Stimulated activated CD8-positive, alpha-beta memory T cell treated with anti-CD3 and anti-CD28 coated beads, Interleukin-7, amount 100 ng/mL, for 4 hours (primary cell): ENCODE measurements at places on chromosomes 7 and 10.

GRCh38 chr10:33382216-33382600 lies 47.7 kb upstream of the NRP1 start:
- no peak for DNase-seq

DNA sequence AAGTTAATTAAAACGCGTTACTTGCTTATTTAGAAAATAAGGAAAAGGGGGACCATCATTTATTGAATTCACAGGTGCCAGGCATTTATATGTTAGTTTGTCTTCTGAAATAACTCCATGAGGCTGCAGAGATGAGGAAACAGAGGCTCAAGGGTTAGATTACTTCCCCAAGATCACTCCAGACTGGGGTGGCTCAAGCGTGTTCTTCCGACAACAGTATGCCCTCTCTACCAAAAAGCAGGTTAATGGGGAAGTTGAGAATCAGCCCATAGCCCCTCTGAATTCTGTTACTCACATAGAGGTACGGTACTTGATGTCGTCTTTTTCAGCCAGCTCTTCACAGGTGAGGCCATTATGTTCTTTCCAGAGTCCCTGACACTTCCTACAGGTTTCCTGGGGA lies 129.3 kb downstream of the RNF216 start:
- DNase-seq, result no peak

GRCh38 chr7:81285142-81285871 lies 366.5 kb upstream of the SEMA3C start:
- no peak for DNase-seq

DNA sequence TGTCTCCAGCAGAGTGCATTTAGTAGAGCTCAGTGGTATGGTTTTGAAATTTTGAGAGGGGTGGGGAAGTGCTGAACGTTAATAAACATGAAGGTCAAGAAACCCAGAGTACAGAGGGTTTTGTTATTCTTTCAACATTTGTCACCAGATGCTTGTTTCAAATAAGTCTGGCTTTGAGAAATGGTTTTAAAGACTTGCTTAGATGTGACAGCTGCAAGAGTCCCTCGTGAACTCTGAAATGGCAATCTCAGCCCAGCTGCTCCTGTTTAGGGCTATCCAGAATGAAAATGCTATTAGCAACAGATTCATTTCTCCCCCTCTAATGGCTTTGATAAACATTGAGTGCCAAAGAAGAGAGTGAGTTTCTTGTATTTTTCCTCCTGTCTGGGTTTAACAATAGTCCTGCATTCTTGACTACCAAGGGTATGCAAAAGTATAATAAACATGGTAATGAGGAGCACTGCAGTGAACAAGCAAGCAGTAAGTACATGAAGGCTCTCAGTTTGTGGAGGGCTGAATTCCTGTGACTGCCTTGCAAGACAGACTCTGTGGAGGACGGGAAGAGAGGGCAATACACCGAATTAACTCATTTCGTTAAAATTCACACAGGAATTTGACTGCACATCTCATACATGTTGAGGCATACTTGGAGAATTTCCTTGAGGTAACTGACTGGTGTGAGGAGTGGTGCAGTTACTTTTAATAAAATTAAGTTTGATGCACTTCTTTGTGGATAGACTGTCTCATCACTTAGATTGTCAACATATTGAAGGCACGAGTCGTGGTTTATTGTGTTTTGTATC lies 490.9 kb downstream of the REEP3 start:
- DNase-seq, result no peak

- DNase-seq, result no peak
Measured at GRCh38 chr7:121000081-121000983, 11.8 kb downstream of the CPED1 start.

GRCh38 chr7:27375958-27376357 lies 133.4 kb downstream of the EVX1 start:
- no peak for DNase-seq

DNA sequence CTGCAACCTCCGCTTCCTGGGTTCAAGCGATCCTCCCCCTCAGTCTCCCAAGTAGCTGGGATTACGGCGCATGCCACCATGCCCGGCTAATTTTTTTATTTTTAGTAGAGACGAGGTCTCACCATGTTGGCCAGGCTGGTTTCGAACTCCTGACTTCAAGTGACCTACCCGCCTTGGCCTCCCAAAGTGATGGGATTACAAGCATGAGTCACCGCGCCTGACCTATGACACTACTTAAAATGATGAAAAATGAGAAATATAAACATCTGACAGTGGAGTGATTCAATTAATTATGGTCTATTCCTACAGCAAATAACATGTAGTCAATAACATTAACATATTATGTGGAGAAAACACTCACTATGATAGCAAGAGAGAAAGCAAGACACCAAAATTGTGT lies 2.2 kb downstream of the BRAT1 start:
- DNase-seq, result no peak

DNA sequence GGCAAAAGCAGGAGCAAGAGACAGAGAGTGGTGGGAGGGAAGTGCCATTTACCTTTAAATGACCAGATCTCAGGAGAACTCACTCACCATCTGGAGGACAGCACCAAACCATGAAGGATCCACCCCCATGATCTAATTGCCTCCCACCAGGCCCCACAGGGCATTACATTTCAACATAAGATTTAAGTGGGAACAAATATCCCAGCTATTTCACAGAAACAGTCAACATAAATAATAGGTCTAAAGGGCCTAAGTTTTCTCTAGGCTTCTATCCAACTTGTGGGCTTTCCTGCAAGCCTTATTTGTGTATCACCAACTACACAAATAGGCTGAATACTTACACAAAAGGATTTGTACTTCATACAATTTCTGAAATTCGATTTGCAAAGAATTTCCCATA lies 196.8 kb upstream of the POT1 start:
- DNase-seq, result no peak

DNA sequence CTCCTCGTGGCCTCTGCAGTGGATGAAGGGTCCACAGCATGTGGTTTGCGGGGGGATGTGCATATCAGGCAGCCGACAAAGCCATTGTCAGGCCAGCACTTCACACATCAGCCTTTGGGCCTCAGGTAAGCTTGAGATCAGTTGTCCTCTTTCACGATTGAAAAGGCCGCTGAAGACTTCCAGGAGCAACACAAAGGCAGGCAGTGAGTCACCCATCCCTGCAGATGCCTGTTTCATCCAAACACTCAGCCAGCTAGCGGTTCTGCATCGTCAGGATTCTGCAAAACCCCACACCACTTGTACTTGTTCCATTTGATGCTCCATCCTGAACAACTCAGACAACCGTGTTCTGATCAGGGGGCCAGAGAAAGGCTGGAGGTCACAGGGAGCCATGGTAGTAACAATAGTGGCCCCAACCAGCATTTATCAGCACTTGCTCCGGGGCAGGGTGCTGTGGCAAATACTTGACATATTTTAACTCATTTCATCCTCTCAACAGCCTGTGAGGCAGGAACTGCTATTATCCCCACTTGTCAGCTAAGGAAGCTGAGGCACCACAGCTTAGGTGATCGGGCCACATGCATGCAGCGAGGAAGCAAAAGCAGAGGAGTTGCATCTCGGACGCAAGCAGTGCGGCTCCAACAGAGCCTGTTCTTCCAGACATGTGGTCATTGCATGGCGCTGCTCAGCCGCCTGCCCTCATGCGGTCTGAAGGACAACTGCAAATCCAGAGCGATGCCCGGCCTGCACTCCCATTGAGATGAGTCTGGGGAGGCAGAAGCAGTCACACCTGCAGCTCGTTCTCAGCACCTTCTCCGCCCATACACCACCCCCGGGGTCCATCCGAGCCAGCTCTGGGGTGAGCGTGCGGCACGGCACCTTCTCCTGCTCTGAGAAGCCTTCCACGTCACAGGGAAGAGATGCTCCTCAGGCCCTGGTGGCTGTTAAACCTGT lies 144.9 kb downstream of the PAXIP1 start:
- DNase-seq, result no peak

GRCh38 chr7:87934699-87935383 lies 790 bp downstream of the ADAM22 start:
- peak; percentile 10 for DNase-seq

- no peak for DNase-seq
Measured at GRCh38 chr10:113498997-113499396, 53.9 kb upstream of the HABP2 start.

DNA sequence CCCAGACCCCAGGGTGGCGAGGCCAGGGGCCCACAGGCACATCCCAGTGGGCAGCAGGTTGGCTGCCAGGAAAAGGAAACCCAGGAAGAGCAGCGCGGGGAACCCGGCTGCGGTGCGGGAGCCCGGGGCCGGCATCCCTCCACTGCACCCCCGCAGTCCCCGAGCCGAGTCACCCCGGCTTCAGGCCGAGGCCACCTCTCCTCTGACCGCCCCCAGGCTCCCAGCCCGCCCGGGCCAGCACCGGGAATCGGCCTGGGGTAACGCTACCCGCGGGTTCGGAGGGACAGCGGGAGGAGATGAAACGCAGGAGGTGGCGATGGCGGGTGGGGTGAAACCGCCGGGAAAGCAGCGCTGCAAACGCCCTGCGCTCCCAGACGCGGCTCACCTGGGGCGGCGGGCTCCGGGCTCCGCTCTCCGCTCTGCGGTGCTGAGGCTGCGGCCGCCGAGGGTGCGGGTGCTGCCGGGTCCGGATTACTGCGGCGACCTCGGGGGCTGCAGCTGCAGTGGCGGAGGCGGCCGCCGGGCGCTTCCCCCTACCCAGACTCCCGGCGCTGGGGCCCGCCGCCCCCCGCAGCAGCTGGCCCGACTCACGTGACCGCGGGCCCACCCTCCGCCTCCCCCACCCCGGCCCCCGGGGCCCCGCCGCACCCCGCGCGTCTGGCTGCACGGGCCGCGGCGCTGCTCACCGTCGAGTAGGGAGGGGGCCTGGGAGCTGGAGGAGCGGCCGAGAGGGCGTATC lies at the start of gene SCRN1:
Gene SCRN1, minus strand, starts transcription at position 545 of the 739 bp plus-strand sequence. CDS start 20,734 bp downstream, outside the sequence.
- DNase-seq, result peak; percentile 30

GRCh38 chr10:69491611-69492010 lies 40.3 kb downstream of the TSPAN15 start:
- DNase-seq, result no peak

DNA sequence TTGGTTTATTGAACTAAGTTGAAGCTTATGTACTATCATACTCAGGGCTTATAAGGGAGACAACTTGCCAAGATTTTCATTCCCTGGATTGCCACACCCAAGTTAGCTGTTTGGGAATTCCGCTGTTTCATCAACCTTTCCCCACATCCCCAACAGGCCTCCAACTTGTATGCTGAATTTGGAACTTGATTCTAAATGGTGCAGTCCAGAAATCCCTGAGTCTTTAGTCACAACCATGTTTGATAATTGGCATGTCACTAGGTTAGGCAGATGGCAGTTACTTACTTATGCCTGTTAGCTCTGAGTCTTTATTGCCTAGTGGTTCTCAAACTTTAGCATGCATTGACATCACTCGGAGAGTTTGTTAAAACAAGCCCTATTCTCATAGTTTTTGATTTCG lies 135.4 kb upstream of the PRPS1L1 start:
- DNase-seq, result no peak

DNA sequence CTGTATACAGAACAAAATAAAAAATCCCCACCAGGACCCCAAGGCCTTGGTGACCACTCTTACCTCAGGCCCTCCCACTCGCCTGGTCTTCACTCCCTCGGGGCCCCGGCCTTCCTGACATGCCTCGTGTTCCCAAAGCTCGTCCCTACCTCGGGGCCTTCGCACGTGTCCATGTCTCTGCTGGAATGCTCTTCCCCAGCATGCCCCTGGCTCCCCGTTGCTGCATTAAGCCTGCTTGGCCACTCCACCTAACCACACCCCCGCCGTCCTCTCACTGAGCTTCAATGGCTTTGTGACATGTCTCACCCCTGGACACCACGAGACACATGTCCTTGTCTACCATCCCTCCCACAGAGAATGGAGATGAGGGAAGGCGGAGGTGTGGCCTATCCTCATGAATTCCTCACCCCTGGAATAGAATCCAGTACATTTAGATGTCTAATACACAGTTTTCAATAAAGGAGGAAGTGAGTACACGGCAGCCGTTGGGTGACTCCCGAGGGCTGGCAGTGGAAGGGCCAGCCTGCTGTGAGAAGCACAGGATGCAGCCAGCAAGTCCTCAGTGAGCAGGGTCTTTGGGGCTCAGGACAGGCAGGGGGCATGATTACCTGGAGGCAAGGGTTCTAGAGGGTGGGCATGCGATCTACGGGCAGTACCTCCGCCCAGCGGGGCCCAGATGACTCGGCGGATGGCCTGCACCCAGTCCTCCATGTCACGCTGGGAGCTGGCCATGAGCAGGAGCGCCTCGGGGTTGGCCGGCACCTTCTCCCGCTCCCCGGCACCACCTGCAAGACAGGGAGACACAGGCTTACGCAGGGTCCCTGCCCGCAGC lies 125.7 kb downstream of the ARHGAP22 start:
- DNase-seq, result no peak

DNA sequence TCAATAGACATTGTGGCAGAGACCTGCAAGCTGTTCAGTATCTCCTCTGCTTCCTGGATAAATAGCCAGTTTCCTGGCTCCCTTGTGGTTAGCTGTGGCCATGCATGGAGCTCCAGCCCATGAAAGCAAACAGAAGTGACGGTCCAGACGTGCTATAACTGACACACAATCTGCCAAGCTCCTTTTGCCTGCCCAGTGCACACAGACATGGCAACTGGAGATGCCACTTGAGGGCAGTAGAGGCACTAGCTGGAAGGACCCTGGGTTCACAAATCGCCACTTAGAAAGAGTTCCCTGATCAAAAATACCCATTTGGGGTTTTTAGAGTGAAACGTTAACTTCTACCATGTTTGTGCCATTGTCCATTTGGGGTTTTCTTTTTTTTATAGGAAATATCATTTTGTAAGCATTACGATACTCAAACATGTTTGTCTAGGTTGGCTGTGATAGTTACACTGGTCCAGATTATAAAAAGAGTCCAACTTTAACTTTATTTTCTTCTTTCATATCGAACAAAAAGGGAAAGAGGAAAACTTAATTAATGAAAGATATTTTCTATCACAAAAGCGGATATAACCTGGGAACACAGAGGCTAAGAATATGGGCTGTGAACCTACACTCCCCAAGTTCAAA lies 31.3 kb downstream of the KIN start:
- DNase-seq, result no peak

- DNase-seq, result no peak
Measured at GRCh38 chr7:29421010-29421956, 142.4 kb upstream of the PRR15 start.

DNA sequence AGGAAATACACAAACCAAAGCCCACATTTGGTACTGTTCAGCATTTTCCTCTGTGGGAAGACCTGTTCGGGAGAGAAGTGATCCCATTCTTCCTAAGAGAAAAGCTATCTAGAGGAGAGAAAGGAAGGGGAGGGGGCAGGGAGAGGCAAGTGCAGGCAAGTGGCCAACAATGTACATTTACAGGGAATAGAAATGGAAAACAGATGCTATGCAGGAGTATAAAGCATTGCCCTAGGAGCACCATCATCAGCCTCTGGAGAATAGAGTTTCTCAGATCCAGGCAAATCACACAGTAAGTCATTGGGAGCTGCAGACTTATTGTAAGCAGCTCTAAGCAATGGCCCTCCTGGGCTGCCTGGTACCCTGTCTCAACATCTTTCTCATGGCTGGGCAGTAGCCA lies 424.4 kb upstream of the AUTS2 start:
- no peak for DNase-seq

GRCh38 chr10:97292862-97293198 lies 393 bp upstream of the ARHGAP19 start:
- DNase-seq, result no peak

- DNase-seq, result no peak
Measured at GRCh38 chr7:47836503-47837202, 111.6 kb downstream of the PKD1L1 start.

- DNase-seq, result no peak
Measured at GRCh38 chr10:17510242-17510908, 56.0 kb upstream of the ST8SIA6 start.

GRCh38 chr7:95245828-95246500 lies 78.4 kb downstream of the PON1 start:
- DNase-seq, result no peak

GRCh38 chr10:66698069-66698468 lies 227.8 kb upstream of the LRRTM3 start:
- DNase-seq, result no peak

- DNase-seq, result no peak
Measured at GRCh38 chr10:60708666-60709065, 69.6 kb upstream of the CDK1 start.
